ENCODE measurements at places on chromosomes 2 and 18.

DNA sequence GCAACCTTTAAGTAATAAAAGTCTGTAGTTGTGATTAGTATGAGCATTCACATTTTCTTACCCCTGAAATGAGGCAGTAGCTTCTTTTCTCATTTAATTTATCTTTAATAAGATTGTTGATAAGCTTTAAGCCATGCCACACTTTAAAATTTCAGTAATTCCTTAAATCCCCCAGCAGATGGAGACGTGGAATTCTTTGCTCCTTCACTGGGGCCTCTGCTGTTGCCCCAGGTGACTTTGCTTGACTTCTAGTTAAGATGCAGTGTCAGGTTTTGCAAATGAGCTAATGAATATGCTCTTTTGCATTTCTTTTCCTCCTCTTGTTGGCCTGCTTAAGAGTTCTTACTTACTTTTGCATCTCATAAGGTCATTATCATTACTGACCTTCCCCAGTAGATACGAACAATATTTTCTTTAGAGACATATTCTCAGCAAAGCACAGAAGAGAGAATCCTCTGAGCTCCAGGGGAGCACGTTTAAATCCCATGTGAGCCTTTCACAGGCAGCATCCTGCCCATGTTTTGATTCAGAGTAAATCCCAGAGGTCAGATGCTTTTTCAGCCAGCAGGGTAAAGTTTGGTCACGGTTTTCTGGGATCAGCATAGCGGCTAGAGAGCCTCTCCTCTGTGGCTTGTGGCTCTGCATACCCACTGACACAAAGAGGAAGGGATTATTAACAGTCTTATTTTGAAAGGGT, 222.9 kb downstream of the PTPRM start:
- peak; percentile 17 for DNase-seq

- no peak for DNase-seq
Measured at GRCh38 chr2:147628971-147629421, 215.8 kb upstream of the ACVR2A start.

DNA sequence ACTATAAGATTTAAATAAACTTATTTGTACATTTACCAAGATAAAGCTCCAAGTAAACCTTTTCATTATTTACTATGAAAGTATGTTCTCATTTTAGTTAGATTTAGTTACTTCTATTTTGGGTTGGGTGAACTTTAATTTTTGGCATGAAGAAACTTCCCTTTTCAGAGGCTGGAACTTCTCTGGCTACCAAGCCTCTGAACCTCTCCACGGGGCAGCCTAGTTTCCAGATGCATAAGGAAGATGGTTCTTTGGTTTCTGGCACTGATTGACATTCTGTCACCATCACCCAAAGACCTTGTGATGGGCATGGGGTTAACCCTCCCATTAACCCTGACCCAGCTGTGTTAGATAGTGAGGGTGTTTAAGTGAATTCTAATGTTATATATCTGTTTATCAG, 17.1 kb downstream of the PSD4 start:
- DNase-seq, result no peak

DNA sequence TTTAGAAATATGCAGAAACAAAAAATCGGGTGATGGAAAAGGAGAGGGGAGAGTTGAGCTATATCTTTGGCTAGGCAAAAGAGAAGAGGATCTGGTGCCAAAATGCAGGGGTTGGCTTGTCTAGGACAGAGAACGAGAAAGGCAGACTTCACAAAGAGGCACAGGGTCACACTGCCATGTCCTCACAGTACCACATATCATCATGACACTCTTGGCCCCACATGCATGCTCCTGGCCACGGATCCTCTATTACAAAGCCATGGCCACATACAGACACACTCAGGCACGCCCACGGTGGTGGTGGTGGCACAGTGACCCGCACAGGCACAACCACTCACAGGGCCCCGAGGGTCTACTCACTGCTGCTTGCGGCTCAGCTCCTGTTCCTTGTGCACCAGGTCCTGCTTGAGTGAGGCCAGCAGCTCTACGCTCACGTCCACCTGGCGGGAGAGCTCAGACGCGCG, 15.9 kb downstream of the FBXO41 start:
- DNase-seq, result no peak

GRCh38 chr18:79687806-79688205, 8.2 kb downstream of the CTDP1 start:
- no peak for DNase-seq

Measured in fibroblast of the conjunctiva (primary cell).